ENCODE measurements at places on chromosomes 5 and 9. TPM values are rescaled to one million over a fixed set of nuclear protein-coding genes. Genes with fewer than 3 reads are reported as not detected.

DNA sequence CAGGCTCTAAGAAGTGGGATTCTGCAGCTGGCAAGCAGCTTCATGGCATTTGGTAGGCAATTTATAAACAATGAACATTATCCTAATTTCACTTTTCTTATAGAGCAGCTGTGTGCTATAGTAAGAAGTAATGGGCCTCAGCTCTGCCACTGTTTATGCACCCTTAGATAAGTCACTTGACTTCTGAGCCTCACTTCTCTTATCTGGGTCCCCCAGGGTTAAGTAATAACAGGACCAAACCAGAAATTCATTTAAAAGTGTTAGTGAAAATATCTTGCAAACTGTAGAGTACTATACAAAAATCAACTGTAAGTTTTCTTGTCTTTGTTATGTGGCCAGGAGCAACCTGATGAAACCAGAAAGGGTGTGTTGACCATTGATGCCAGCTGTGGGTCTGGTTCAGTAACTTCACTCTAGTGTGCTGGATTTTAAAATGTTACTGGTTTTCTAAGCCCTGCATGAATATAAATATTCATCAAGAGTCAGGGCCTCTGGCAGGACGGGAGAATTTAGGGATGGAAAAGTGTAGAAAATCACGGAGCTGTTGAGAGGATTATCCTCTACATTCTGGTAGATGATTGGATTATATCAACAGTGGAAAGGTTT lies 24.2 kb downstream of the TNFAIP8 start:
- DNase-seq = no peak
- no peak overlapping the region for H3K27ac ChIP-seq
- H3K4me3 ChIP-seq = no peak overlapping the region
- no peaks in the 10 kb centered on the region for H3K4me1 ChIP-seq
- H3K27me3 ChIP-seq = no peaks in the 10 kb centered on the region

GRCh38 chr5:77758141-77758938 lies 17.8 kb downstream of the TBCA start:
- DNase-seq = no peak
- no peak overlapping the region for H3K27ac ChIP-seq
- H3K4me1 ChIP-seq = no peaks in the 10 kb centered on the region
- H3K27me3 ChIP-seq = no peaks in the 10 kb centered on the region

DNA sequence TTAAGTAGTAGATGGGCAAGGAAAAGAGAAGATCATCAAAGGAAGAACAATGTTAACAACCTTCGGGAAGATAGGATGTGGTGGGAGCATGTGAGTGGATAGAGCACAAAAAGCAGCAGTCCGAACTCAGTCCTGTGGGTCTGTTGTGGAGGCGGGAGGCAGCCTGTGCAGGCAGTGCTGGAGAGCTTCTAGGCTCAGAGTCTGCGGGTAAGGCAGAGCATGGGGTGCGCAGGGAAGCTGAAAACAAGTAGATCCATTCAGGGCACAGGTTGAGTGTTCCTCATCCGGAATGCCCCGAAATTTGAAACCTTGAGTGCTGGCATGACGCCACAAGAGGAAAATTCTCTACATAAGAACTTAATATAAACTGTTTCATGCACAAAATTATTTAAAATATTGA lies 84.9 kb downstream of the PPIC start:
- H3K36me3 ChIP-seq = no peaks in the 10 kb centered on the region
- no peaks in the 10 kb centered on the region for H3K4me1 ChIP-seq

NKD2 gene
- 12.3 TPM for total RNA-seq

DNA sequence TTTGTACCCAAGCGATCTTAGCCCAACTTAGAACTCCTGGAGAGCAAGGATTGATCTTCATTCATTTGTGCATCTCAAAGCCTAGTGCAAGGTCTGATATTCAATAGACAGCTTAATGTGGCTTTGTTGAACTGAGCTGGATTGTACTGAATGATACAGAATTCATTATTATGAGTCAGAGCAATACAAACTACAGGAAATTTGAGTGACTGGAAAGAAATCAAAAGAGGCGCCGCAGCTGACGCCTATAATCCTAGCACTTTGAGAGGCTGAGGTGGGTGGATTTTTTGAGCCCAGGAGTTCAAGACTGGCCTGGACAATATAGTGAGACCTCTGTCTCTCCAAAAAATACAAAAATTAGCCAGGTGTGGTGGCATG lies 58.6 kb downstream of the ENC1 start:
- no peaks in the 10 kb centered on the region for H3K4me1 ChIP-seq
- no peak overlapping the region for H3K27ac ChIP-seq
- no peaks in the 10 kb centered on the region for H3K36me3 ChIP-seq
- H3K27me3 ChIP-seq = no peaks in the 10 kb centered on the region
- no peak for DNase-seq
- no peak overlapping the region for H3K4me3 ChIP-seq

GRCh38 chr5:149164731-149165130 lies 23.4 kb downstream of the ABLIM3 start:
- no peak overlapping the region for H3K27ac ChIP-seq
- no peaks in the 10 kb centered on the region for H3K4me1 ChIP-seq
- no peak for DNase-seq
- no peak overlapping the region for H3K4me3 ChIP-seq
- H3K36me3 ChIP-seq = no peaks in the 10 kb centered on the region

SH3GL2 gene
- not detected for total RNA-seq

IL4 gene
- not detected for total RNA-seq

DNA sequence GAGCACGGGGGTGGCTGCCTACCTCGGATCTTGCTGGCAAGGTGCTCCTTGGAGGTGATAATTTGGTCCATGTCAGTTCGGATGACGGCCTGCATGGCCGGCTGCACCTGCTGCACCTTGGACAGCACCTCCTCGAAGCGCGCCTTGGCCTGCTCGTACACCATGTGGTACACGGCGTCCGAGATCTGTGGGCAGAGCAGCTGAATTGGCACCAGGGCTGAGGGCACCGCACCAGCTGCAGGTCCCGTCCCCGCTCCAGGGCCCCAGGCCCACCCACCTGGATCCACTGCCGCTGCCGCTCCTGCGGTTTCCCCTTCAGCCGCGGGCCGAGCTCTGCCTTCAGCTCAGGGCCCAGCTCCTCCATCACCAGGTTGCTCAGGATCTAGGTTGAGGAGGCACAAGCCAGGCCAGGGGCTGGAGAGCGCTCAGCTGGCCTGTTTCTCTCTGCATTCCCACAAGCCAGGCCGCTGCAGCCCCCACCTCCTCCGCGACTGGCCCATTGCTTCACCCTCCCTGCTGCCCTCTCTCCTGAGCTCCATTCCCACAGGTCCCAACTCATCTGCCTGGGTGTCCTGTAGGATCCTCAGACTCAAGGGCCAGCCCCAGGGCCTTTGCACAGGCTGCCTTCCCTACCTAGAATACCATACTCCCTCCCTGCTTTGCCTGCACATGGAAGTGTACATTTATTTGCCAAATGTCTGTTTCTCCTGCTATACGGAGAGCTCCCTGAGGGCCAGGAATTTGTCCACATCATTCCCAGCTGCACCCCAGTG lies 65.7 kb downstream of the LRSAM1 start:
- no peak overlapping the region for H3K4me3 ChIP-seq
- no peaks in the 10 kb centered on the region for H3K27me3 ChIP-seq
- no peak overlapping the region for H3K27ac ChIP-seq
- DNase-seq = no peak
- peaks cover 23% of the 10 kb centered on the region for H3K4me1 ChIP-seq
- no peaks in the 10 kb centered on the region for H3K36me3 ChIP-seq

LHX2 gene
- total RNA-seq = 0.36 TPM

DNA sequence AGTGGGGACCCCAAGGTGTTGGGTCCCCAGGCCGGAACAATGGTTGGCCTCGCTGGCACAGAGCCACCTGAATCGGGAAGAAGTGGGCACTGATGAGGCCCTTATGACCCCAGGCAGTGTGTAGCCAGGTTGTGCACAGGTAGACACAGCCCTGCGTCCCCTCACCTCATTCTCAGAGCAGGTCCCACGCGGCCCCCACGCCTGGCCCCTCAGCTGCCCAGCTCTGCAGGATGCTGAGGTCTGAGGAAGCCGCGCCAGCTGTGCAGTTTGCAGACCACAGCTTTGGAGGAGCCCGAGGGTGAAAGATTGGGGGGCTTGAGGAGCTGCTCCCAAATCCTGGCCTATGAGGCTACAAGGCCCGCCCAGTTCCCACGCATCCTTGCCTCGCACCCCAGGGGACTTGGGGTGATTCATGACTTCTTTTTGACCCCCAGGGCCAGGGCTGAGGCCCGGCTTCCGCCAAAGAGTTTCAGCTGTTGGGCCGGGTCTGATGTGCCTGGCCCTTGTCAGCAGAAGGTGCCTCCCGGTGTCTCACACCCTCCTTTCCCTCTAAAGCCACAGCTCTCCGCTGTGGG lies 87.8 kb upstream of the PHYKPL start:
- DNase-seq = no peak
- H3K27me3 ChIP-seq = peaks cover 10% of the 10 kb centered on the region
- no peak overlapping the region for H3K27ac ChIP-seq

DNA sequence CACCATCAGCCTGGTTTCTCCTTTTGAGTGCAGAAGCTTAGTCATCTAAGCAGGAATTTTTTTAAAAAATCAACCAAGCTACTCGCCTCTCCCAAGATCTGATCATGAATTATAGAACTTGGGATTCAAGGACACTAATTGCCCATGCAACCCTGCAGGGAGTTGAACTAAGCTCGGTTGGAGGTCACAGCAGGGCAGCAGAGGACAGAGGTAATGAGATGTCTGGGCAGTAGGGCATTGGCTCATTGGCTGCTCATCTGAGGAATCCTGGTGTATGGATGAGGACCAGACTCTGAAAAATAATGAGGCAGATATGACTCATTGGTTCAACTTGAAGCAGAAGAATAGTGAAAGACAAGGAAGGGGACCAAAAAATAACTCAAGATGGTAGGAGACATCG lies 111.8 kb upstream of the TLE1 start:
- no peaks in the 10 kb centered on the region for H3K27me3 ChIP-seq
- no peak overlapping the region for H3K27ac ChIP-seq
- H3K36me3 ChIP-seq = no peaks in the 10 kb centered on the region

SARDH gene
- 0.13 TPM for total RNA-seq

- H3K4me1 ChIP-seq = no peaks in the 10 kb centered on the region
- H3K36me3 ChIP-seq = no peaks in the 10 kb centered on the region
- no peak for DNase-seq
- H3K27ac ChIP-seq = no peak overlapping the region
Measured at GRCh38 chr5:21574961-21575360, 1278.2 kb downstream of the CDH12 start.

STXBP1 gene
- 67.5 TPM for total RNA-seq

DNA sequence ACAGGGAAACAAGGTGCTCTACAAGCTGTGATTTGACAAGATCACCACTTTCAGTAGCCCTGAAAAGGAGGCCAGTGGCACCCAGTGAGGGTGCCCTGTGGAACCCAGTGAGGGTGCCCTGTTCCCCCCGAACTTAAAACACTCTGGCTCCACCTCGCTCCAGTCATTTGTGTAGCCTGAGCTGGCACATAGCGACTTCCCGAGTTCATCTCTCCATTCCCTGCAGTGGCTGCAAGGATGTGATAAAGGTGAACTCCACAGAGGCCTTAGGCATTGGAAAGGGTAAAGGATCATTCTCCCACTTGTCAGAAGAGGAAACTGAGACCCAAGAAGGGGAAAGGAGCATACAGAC lies 21.9 kb upstream of the ANXA6 start:
- H3K4me3 ChIP-seq = no peak overlapping the region
- H3K36me3 ChIP-seq = no peaks in the 10 kb centered on the region
- H3K4me1 ChIP-seq = peaks cover under 1% of the 10 kb centered on the region
- DNase-seq = no peak
- H3K27ac ChIP-seq = no peak overlapping the region
- no peaks in the 10 kb centered on the region for H3K27me3 ChIP-seq

FAM81B gene
- total RNA-seq = not detected

DNA sequence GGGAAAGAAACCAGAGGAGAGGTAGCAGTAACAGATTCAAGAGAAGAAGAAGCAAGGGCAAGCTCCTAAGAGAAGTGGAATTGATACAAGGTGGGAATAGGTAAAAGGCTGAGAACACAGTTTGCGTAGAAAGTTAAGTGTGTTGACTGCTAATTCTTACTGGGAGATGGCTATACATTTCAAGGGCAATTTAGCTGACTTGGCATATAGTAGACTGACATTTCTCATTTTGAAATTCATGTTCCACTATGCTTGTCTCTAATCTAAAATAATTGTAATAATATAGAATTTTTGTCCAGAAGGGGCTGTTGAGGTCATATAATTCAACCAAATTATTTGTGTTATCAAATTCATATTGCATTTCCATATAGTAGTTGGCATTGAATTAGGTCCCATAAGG lies 144.0 kb downstream of the ATG10 start:
- H3K36me3 ChIP-seq = no peaks in the 10 kb centered on the region
- H3K27ac ChIP-seq = no peak overlapping the region
- H3K4me3 ChIP-seq = no peak overlapping the region
- no peaks in the 10 kb centered on the region for H3K4me1 ChIP-seq

SEMA5A gene
- total RNA-seq = 0.15 TPM
